HEK293T (cell line): ENCODE measurements at places on chromosomes 2 and 18.
A peak's percentile ranks its signal among the peaks of the same experiment; 100 is the strongest.

- no peak for DNase-seq
Measured at GRCh38 chr18:78980777-78981380, 1.3 kb downstream of the SALL3 start.

DNA sequence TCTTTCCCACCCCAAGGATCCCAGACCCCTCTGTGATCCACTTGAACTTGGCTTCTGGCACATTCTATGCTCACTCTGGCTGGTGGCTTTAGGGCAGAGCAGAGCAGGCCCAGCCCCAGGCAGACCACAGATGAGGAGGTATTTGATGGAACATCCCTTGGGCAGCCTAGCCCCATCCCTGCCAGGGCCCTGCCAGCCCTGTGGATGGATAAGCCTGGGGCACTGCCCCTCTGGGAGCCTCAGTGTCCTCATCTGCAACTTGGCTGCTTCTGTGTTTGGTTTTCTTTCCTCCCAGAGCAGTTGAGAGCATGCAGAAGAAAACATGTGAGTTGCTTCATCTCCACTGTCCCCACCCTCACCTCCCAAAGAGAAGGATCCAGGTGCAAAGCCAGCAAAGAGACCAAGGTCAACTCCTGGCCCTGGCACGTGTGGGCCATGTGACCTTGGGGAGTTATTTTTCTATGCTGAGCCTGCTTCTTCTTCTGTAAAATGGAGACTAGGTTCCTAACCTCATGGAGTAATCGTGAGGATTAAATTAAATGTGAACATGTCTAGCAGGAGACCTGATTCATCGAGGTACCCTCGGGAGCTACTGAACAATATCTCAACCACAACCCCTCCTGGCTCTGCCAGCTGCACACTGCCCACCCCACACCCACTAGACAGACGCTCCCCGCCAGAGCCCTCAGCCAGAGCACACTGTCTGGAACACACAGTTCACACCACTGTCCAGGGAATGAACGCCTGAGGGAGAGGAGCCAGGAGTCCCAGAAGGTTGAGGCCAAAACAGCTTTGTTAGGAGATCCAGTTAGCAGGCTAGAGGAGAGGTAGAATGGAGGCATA, 14.6 kb upstream of the TNS1 start:
- no peak for DNase-seq

DNA sequence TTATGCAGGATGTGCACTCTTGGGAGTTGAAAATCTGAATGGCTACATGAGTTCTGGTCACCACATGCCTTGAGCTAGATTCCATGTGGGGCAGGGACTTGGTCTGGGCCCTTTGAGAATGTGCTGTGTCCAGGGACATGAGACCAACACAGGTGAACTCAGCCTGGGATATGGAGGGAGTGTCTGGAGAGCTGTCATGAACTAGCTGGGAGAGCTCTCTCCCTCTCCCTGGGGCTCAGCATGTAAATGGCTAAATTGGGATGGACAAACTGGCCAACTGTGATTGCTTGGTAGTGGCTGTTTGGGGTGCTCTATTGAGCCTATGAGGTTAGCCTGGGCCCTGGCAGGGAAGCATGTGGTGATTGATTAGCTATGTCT, 105.1 kb upstream of the HS6ST1 start:
- no peak for DNase-seq

DNA sequence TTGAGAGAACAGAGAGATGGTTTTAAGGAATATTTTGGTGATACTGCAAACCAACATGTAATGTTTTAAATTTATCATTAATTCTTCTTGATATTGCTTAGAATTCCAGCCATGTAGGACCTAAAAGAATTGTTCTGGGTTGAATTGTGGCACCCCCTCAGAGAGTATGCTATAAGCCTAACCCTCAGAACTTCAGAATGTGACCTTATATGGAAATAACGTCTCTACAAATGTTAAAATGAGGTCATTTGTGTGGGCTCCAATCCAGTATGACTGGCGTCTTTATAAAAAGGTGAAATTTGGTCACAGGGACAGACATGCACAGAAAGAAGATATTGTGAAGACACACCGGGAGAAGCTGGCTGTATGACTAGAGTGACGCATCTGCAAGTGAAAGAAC, 193.6 kb downstream of the NRXN1 start:
- DNase-seq = no peak

DNA sequence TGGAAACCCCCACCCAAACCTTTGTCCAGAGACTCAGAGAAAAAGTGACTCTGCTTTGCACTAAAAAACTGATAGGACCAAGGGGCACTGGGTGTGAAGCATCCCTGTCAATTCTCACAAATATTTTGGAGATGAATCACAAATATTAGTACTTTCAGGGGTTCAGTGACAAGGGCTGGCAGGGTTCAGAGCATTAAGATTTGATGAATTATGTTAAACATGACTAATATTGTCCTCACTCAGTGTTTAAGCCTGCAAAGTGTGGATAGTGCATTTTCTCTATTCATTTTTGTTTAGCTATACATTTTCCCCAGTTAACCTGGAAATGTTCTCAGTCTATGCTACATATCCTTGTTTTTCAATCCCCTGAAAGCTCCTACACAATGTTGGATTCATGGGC, 65.3 kb upstream of the CCDC68 start:
- DNase-seq = no peak

- DNase-seq = peak; percentile 13
Measured at GRCh38 chr2:104286841-104287240, 567.1 kb upstream of the POU3F3 start.

GRCh38 chr2:238499731-238500580, 73.2 kb downstream of the ASB1 start:
- no peak for DNase-seq

DNA sequence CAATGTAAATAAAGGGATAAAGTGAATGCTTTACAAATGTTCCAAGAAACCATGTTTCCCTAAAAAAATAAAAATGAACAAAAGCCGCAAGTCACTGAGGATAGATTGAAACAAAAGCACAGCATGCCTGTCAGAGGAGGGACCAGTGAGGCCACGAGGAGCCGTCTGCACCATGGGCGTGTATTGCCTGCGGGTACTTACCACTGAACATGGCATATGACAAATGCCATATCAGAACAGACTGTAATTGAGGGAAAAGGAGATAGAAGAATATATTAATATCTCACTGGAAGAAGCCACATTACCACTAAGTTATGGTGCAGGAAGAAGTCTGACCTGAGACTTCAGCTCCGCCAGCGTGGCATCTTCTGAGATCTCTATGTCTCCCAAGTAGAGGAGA, 75.8 kb downstream of the USP40 start:
- DNase-seq = no peak

- peak; percentile 75 for DNase-seq
Measured at GRCh38 chr18:23498877-23499276, 4.4 kb upstream of the RMC1 start.

- no peak for DNase-seq
Measured at GRCh38 chr18:50441501-50441900, 66.7 kb downstream of the SKA1 start.
